ENCODE measurements at places on chromosomes 4 and X.

- DNase-seq = no peak
Observed at GRCh38 chr4:98739751-98740150, 81.3 kb upstream of the TSPAN5 start.

DNA sequence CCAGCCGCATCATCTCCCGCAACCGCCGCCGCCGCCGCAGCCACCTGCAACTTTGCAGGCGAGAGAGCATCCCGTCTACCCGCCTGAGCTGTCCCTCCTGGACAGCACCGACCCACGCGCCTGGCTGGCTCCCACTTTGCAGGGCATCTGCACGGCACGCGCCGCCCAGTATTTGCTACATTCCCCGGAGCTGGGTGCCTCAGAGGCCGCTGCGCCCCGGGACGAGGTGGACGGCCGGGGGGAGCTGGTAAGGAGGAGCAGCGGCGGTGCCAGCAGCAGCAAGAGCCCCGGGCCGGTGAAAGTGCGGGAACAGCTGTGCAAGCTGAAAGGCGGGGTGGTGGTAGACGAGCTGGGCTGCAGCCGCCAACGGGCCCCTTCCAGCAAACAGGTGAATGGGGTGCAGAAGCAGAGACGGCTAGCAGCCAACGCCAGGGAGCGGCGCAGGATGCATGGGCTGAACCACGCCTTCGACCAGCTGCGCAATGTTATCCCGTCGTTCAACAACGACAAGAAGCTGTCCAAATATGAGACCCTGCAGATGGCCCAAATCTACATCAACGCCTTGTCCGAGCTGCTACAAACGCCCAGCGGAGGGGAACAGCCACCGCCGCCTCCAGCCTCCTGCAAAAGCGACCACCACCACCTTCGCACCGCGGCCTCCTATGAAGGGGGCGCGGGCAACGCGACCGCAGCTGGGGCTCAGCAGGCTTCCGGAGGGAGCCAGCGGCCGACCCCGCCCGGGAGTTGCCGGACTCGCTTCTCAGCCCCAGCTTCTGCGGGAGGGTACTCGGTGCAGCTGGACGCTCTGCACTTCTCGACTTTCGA lies 654 bp downstream of the ATOH1 start:
- DNase-seq = no peak

DNA sequence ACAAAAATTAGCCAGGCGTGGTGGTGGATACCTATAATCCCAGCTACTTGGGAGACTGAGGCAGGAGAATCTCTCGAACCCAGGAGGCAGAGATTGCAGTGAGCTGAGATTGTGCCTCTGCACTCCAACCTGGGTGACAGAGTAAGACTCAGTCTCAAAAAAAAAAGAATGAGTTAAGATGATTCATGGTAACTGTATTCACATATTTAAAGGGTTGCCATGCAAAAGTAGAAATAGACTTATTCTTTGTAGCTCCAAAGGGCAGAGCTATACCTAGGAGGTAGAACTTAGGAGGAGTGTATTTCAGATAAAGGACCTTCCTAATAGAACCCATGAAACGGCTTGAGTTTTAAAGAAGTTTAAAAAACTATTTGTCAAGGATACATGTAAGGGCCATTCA lies 104.3 kb upstream of the IL13RA1 start:
- DNase-seq = no peak

DNA sequence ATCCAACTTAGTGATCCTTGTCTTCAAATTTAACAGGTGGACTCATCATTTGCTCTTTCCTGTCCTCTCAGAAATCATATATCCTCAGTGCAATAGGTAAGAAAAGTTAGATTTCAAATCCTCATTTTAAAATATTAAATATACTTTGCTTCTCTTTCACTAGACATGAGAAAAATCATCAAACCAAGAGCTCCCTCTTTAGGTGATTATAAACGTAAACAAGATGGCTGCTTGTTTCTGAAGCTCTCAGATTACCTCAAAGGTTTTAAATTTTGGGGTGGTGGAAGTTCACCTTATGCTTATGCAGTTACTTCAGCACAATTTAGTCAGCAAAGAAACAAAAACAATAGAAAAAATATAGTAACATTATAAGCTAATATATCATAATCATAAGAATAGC lies 27.3 kb downstream of the CSN3 start:
- DNase-seq = peak; percentile 6

GRCh38 chr4:3529363-3529762 lies 2.9 kb downstream of the LRPAP1 start:
- DNase-seq = peak; percentile 29

DNA sequence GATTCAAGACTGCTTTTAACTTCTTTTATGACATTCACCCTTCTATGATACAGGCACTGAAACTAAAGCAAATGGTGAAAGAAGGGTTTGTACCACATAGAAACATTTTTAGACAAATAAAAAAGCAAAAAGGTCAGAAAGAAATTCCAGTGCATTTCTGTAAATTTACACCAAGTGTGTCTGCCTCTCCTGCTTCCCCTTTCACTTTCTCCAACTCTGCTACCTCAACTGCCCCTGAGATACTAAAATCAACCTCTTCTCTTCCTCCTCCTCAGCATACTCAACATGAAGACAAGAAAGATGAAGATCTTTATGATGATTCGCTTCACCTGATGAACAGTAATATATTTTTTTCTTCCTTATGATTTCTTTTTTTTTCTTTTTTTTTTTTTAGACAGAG lies 187.9 kb downstream of the LRBA start:
- peak; percentile 15 for DNase-seq

GRCh38 chr4:113293674-113294073 lies 244.2 kb downstream of the ANK2 start:
- DNase-seq = no peak

GRCh38 chrX:85882601-85883000 lies 164.8 kb downstream of the CHM start:
- no peak for DNase-seq

GRCh38 chr4:151291485-151291884 lies 14.5 kb downstream of the PRSS48 start:
- no peak for DNase-seq

- no peak for DNase-seq
Observed at GRCh38 chr4:38489011-38489861, 174.8 kb upstream of the KLF3 start.

GRCh38 chr4:26724534-26724933 lies 136.1 kb upstream of the STIM2 start:
- peak; percentile 21 for DNase-seq

DNA sequence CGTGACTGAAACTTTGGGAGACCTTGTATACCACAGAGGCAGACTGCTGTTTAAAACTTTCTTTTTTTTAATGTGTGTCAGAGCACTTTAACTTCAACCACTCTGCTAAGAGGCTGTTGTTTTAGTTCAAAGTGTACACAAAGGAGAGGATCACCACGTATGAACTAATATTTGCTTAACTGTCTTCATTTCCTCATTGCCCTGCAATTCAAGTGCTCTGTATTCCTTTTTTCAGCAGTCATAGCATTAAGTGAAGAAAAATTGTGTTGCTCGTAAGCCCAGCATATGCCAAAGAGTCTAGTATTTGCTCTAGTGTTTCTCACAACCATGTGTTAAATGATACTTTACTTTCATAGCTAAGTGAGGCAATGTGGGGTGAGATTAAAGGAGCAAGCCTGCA lies 63.0 kb upstream of the HHIP start:
- DNase-seq = no peak

GRCh38 chr4:123096038-123096437 lies 173.6 kb upstream of the NUDT6 start:
- DNase-seq = no peak

- DNase-seq = no peak
Observed at GRCh38 chr4:93684571-93684970, 144.0 kb upstream of the ATOH1 start.

GRCh38 chrX:121886557-121886956 lies 839.1 kb downstream of the GLUD2 start:
- DNase-seq = no peak

DNA sequence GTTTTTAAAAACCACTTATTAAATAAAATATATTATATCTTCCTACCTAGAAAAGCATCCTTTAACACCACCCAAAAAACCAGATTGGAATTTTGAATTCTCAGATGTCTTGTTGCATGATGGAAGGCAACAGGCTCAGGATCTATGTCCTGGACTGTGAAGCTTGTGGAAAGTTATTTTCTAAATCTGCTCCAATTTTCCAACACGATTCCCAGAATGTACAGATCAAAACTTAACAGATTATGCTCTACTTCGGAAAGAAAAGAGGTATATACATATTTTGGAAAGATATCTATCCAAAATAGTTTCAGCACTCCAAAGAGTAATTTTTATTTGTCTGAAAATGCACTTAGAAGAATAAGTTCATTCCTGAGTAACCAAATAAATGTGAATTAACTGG lies 291.7 kb upstream of the EMCN start:
- no peak for DNase-seq

DNA sequence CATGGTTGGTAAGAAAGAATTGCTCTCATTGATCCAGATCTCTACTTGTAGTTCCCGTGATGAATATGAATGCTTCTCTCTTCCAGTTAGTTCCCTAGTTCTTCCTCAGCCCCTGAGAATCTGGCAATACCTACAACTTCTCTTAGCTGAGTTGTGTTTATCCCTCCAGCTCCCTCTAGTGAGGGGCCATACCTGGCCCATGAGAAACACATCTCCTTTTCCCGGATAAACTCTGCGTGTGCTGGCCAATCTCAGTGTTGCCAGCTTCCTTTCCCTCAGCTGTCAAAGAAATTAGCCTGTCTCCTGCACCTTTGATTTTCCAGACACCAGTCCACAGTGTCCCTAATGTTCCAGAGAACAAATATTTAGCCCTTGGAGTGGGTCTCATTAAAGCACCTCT lies 5.7 kb downstream of the CBLL2 start:
- DNase-seq = no peak

- no peak for DNase-seq
Observed at GRCh38 chrX:97199501-97199900, 315.8 kb downstream of the RPA4 start.

- DNase-seq = no peak
Observed at GRCh38 chrX:96098471-96098870, 586.2 kb upstream of the DIAPH2 start.

DNA sequence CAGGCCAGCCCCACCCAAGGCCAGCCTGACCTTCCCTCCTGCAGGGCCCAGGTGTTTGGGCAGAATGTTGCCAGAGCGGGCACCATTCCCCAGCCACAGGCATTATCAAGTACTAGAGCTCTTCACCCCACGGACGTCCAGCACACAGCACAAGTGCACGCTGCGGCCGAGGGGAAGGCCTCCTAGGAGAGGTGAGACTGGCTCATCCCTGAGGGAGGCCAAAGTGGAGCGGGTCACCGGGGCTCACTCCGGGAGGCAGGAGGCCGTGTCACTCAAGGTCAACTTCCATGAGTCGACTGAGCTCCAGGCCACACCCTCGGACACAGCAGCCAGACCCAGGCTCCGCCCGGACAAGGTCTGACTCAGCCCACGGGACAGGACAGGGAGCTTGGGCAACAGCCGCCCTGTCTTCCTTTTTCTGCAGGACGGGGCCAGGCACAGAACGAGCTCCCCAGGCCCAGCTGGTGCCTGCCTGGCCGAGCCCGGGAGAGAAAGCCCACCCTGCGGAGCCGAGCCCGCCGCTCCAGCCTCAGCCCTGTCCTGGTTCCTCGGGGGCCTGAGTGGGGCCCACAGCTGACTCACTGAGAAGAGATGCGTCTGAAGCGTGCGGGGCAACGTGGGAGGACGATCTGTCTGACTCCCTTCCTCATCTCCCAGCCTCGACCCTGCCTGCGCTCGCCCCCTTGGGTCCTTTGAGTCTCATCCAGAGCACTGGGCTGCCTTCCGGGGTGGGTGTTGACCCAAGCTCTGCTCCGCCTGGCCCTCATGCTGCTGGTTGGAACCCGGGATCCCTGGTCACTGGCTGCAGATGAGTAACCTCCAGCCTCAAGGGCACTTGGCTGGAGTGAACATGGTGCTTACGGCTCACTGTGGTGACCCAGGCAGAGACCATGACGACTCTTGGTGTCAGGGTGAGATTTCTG lies 1.6 kb downstream of the SLC49A3 start:
- no peak for DNase-seq

GRCh38 chr4:43337707-43338106 lies 445.2 kb downstream of the GRXCR1 start:
- no peak for DNase-seq

- peak; percentile 18 for DNase-seq
Observed at GRCh38 chr4:73308286-73308685, 49.7 kb upstream of the ANKRD17 start.

GRCh38 chrX:46876901-46877300 lies 35.3 kb upstream of the JADE3 start:
- DNase-seq = no peak

Measured in GM12865 (cell line).